NCI-H1417 treated with DMSO at 0.1 percent for 48 hours (cell line): ENCODE measurements at places on chromosomes 12 and 14.

- DNase-seq, result no peak
These were observed 24.0 kb downstream of the SSH1 start for GRCh38 chr12:108833355-108833733.

DNA sequence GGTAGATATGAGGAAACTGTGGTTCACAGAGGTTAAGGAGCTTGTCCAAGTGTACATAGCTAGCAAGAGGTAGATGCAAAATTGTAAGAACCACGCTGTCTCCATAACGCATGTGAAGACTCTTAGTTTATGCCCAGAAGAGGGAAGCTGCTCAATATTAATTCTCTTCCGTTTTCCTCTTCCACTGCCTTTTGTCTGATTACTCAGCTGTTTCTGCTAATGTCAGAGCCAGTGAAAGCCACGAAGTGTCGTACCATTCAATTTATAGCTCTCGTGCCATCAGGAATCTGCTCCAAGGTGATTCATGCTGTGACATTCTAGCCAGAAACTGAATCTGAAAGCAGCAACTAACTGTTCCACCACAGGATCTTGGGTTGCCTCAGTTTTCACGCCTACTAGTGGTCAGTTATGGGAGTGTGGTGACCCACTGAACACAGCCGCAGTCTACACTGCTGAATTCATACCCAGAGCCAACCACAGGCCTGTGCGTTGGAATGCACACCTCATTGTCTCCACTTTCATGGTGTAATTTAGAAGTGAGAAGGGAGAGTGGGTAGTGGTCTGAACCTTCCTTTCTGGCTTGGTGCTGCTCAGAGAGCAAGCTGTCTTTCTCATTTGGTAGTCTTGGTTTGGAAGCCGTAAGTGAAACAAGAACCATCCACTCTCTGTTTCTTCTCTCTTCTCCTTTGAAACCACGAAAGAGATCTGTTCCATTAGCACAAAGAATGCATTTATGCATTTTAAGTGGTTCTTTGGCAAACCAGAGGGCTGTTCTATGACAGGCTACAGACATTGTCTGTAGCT lies 74.2 kb upstream of the NAP1L1 start:
- DNase-seq, result no peak

DNA sequence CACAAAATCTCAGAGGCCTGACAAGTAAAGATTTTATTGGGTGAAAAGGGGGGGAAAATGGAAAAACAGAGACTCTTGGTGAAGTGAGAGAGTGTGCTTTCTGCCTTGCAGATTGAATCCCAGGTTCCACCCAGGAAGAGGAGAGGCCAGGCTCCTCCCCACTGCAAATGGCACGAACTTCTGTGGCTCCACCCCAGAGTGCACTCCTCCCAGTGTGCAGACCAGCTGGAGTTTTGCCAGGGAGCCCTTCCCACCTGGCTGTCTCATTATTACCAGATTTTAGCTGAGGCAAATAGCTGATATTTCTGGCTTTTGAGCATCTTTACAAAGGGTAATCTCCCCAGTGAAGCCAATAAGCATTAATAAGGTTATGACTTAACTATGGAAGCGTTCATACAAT lies 51.9 kb downstream of the TESPA1 start:
- DNase-seq, result no peak

DNA sequence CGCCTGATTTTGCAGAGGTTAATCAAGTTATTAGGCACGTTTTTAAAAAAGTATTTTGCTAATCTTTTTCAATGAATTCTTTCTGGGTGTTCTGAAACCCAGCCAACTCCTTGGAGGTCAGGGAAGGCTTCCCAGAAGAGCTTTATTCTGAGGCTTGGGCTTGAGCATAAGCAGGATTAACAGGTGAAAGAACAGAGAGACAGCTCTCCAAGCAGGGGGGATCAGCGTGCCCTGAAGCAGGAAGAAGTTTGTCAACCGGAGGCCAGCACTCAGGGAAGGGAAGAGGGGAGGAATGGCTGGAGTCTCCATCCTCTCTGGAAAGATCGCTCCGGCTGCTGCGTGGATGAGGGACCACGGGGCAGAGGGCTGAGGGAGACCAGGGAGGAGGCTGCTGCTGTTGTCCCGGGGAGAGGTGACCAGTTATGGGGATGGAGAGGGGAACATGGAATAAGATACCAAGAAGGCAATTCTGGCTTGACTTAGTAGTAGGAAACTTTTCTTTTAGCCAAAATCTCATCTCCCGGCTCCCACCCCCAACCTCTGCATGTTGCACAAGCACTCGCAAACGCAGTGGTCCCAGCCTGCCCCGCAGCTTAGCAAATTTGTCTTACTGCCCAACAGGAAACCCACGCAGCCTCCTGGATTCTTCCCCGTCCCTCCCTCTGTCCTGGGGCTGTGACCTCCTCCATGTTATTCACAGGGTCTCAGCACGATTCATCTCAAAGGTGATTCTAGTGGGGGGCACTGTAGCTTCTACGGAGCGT lies 1.1 kb upstream of the SSH1 start:
- DNase-seq, result no peak

GRCh38 chr12:89678225-89678624 lies 30.4 kb downstream of the ATP2B1 start:
- no peak for DNase-seq

- no peak for DNase-seq
These were observed 76.0 kb downstream of the PAWR start for GRCh38 chr12:79614730-79615129.

GRCh38 chr14:28163897-28164296 lies 602.7 kb upstream of the FOXG1 start:
- no peak for DNase-seq

GRCh38 chr14:90815572-90815821 lies 733 bp downstream of the TTC7B start:
- no peak for DNase-seq

DNA sequence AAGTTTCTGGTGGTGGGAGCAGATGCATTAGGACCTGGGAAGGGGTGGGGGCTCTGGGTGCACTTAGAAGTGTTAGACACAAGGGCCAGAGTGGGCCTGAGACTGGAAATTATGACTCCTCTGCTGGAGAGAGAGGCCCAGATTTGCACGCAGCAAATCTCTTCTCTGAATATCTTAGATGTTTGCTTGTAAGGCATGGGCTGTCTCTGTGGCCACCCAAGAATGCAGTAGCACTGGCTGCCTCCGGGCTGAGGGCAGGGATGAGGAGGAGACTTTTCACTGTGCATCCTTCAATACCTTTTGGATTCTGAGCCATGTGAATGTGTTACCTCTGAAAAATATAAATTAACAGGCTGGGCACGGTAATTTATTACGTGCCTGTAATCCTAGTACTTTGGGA lies 14.0 kb upstream of the RABGGTA start:
- no peak for DNase-seq

DNA sequence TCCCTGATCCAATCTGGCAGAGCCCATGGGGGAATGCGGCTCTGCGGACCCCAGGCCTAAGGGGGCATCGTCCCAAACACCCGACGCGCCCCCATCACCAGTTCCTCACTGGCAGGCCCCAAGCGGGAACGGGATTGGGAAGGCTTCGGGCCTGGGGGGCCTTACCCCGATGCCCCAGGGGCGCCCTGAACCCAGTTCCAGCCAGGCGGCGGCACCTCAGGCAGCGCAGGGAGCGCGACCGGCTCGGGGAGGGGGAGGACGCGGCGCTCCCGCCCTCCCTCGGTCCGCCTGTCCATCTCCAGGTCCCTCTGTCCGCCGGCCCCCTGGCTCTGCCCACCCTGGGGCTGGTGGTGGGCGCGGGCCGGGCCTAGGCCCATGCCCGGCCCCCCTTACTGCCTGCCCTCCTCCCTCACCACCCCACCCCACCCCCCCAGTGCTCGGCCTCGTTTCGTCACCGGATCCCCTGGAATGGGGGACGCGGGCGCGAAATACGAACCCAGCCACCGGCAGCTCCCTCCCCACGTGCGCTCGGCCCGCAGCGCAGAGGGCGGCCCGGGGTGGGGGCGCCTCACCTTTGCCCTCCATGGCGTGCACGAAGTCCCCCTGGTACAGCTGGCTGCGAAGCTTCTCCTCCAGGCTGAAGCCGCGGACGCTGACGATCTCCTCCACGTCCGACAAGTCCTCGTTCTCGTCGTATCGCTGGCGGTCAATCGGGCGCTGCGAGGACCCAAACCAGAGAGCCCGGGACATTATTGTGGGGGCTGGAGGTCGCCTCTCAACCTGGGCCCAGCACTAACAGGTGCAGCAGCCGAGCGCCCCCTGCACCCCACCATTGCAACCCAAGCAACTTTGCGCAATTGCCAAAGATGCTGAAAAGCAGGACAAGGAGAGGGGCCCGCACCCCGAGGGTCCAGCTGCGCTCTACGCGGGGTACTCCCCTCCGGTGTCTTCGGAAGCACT lies 2.3 kb downstream of the KDM2B start:
- DNase-seq, result no peak
